ENCODE measurements at places on chromosomes 7 and 10.

DNA sequence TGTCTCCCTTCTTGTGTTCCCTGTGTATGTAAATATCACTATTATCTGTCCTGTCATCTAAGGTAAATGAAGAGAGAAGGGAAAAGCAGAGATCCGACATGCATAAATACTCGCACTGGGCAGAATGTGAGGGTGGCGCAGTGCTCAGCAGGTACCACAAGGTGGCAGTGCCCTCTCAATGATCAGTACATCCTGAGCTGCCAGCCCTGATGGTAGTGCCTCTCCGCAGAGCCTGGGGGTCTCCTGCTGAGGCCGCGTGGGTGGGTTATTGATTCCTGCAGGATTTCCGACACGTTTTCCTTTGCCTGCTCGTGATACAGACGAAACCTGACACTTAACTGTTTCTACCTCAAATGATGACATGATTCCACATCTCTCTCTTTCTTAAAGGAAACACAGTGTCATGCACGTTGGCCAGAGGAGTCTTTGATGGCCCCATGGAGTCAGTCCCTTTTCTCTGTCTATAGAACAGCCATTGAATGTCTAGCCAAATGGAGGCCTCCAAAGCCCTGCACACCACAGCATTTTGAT is 19.8 kb downstream of the RGR start:
- DNase-seq = peak; percentile 23

DNA sequence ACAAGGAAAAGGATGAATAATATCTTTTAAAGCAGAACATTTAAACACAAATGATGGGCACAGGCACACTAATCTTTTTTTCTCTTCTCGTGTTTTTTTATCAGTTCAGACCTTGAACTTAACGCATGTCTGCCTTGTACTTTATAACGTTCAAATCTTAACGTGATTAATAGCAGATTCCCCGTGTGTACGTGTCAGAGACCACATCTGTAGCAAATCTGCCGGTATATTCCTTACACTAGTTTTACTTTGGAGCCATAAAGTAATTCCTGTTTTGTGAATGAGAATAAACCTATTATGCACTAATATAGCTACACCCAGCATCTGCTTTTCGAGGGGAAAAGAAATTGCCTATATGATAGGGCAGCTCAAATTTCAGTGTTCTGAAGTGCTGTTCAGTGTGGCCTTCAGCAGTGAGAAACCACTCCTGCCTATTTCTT is 166.0 kb upstream of the TCF7L2 start:
- no peak for DNase-seq

- no peak for DNase-seq
Observed at GRCh38 chr10:133523631-133524203, 3.4 kb upstream of the CYP2E1 start.

GRCh38 chr10:103327906-103328305 is 23.0 kb downstream of the PCGF6 start:
- DNase-seq = no peak

GRCh38 chr10:28768227-28768626 is 90.9 kb downstream of the BAMBI start:
- DNase-seq = no peak

DNA sequence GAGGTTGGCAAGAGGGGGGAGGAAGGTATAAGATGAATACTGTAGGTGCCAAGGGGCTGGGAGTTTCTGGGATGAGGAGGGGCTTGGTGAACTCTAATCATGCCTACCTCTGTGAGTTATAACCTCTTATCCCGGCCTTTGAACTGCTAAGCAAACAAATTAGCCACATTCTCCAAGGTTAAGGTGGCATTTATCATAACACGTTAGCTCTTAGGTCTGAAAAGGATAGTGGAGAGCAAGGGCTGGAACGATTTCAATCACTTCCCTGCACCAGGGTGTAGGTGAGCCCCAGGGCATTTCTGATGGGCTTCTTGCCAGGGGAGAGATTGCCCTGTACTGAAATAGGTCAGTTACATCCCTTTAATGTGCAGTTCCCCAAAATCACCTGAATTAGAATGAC is 28.6 kb upstream of the DMBT1 start:
- DNase-seq = no peak

GRCh38 chr7:44461387-44461786 is 29.1 kb downstream of the NUDCD3 start:
- DNase-seq = no peak

DNA sequence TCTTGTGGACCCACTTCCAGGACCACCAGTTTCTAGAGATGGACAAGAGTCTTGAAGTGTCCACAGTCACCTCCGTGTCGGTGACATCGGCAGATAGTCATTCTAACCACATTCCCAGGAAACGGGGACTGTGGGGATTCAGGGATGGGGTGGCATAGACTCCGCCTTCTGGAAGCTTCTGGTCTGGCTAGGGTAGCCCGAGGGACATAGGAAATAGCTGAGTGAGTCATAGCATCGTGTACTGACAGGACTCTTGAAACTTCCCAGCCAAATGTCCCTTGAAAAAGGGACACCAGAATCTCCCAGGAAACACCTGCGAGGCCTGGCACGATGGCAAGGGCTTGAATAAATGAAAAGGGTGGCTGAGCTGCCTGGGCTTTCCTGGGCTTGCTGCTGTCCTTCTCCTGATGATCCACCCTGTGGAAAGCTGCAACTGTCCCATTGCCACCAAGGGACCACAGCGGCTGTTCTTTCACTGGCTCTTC is 84.1 kb upstream of the LRRC4 start:
- no peak for DNase-seq

DNA sequence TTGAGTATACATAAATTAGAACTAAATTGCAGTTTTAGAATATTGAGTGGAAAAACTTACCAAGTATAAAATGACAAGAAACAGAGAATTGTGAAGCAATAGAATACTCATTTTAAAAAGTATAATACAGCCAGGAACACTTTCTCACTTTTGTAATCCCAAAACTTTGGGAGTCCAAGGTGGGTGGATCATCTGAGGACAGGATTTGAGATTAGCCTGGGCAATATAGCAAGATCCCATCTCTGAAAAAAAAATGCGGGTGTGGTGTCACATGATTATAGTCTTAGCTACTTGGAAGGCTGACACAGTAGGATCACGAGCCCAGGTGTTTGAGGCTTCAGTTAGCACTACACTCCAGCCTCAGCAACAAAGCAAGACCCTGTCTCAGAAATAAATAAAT is 440.9 kb upstream of the POT1 start:
- DNase-seq = no peak
